ENCODE measurements at places on chromosomes 5 and 9. TPM values are rescaled to one million over a fixed set of nuclear protein-coding genes. Genes with fewer than 3 reads are reported as not detected.

TSSK1B gene
- not detected for total RNA-seq

TMEM215 gene
- total RNA-seq: not detected

IQGAP2 gene
- 25.5 TPM for total RNA-seq

OR1L4 gene
- total RNA-seq: not detected

FRRS1L gene
- 0.47 TPM for total RNA-seq

GRCh38 chr5:79357398-79357797 lies 121.5 kb downstream of the JMY start:
- no peaks in the 10 kb centered on the region for H3K36me3 ChIP-seq
- H3K4me3 ChIP-seq: no peak overlapping the region
- DNase-seq: peak; percentile 5
- H3K27ac ChIP-seq: no peak overlapping the region
- no peaks in the 10 kb centered on the region for H3K27me3 ChIP-seq
- no peaks in the 10 kb centered on the region for H3K4me1 ChIP-seq

DNA sequence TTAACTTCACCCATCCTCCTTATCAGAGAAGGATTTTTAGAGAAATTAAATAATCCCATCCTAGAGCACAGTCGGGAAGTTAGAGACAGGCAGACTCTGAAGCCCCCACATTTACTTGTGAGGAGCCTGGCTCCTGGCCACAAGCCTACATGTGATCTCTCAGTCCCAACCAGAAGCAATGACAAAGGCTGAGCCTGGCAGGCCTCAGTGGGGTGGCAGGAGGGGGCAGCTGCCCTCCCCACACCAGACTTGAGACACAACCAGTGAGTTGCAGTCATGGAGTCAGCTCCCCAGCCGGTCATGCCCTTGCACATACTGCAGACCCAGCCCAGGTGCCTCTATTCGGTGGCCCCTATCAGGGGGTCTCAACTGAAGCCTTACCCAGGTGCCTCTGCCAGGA lies 11.0 kb downstream of the NAIF1 start:
- H3K27ac ChIP-seq: peak overlapping the region; percentile 49
- H3K27me3 ChIP-seq: no peaks in the 10 kb centered on the region
- no peak overlapping the region for H3K4me3 ChIP-seq
- no peaks in the 10 kb centered on the region for H3K36me3 ChIP-seq
- no peak for DNase-seq
- peaks cover 23% of the 10 kb centered on the region for H3K4me1 ChIP-seq

DNA sequence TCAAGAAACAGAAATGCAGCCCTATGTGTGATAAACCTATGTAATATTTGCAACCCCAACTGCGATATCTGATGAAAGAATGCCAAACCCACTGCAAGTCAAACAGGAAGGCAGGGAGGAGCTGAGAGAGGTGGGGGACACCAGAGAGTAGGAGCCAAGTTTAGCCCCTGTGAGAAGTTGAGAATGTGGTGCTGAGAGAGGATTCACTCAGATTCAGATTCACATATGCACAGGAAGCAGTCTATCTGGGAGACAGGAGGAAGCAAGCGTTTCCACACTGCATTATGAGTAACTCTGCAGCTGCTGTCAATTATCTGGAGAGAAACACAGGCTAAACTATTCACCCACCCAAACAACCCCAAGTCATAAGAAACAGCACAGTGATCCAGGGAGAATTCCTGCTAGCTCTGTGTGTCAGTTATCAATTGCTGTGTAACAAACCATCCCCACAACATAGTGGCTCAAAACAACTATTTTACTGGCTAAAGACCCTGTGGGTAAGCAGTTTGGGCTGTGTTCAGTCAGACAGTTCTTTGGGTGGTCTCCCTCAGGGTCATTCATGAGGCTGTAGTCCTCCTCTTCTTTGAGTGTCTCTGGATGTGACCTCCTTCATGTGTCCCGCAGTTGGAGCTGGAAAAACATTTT lies 161.9 kb upstream of the RAI14 start:
- no peaks in the 10 kb centered on the region for H3K27me3 ChIP-seq
- no peaks in the 10 kb centered on the region for H3K36me3 ChIP-seq
- peaks cover 10% of the 10 kb centered on the region for H3K4me1 ChIP-seq
- no peak overlapping the region for H3K27ac ChIP-seq
- no peak for DNase-seq

- no peak overlapping the region for H3K27ac ChIP-seq
- H3K4me1 ChIP-seq: peaks cover 18% of the 10 kb centered on the region
- H3K36me3 ChIP-seq: no peaks in the 10 kb centered on the region
- DNase-seq: no peak
These were observed 3.2 kb upstream of the TMEM245 start for GRCh38 chr9:109122726-109123621.

- DNase-seq: no peak
- H3K4me3 ChIP-seq: no peak overlapping the region
- H3K27me3 ChIP-seq: no peaks in the 10 kb centered on the region
- no peaks in the 10 kb centered on the region for H3K36me3 ChIP-seq
- no peak overlapping the region for H3K27ac ChIP-seq
- no peaks in the 10 kb centered on the region for H3K4me1 ChIP-seq
These were observed 19.1 kb downstream of the STX17 start for GRCh38 chr9:99925541-99925940.

GRCh38 chr9:81397481-81398381 lies 291.6 kb downstream of the TLE1 start:
- DNase-seq: no peak
- no peaks in the 10 kb centered on the region for H3K36me3 ChIP-seq
- no peak overlapping the region for H3K4me3 ChIP-seq
- H3K27me3 ChIP-seq: no peaks in the 10 kb centered on the region
- no peak overlapping the region for H3K27ac ChIP-seq

DNA sequence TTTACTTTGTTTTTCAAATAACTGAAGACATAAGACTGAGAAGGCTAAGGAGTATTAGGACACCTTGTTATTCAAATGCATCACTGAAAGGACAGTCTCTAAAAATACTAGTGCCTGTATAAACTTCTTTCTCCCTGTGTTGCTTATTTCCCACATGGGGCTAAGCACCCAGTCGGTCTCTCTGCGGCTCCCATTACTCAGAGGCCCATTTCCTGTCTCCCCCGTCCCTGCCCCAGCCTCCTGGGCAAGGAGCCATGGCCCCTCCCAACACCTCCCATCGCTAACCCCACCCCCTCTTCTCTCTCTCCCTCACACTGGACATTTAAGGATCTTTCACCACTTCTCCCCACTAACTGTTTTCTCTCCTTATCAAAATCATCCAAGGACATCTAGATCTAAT lies 81.9 kb downstream of the EBF1 start:
- peaks cover 14% of the 10 kb centered on the region for H3K27me3 ChIP-seq
- H3K4me3 ChIP-seq: no peak overlapping the region
- DNase-seq: peak; percentile 72
- no peaks in the 10 kb centered on the region for H3K4me1 ChIP-seq
- no peaks in the 10 kb centered on the region for H3K36me3 ChIP-seq
- no peak overlapping the region for H3K27ac ChIP-seq

GRCh38 chr9:10562581-10563343 lies 50.0 kb downstream of the PTPRD start:
- H3K36me3 ChIP-seq: no peaks in the 10 kb centered on the region
- no peak for DNase-seq
- no peak overlapping the region for H3K27ac ChIP-seq
- no peaks in the 10 kb centered on the region for H3K4me1 ChIP-seq
- no peak overlapping the region for H3K4me3 ChIP-seq
- H3K27me3 ChIP-seq: no peaks in the 10 kb centered on the region

- H3K4me3 ChIP-seq: no peak overlapping the region
- DNase-seq: no peak
- H3K36me3 ChIP-seq: no peaks in the 10 kb centered on the region
- H3K27ac ChIP-seq: no peak overlapping the region
- no peaks in the 10 kb centered on the region for H3K27me3 ChIP-seq
- H3K4me1 ChIP-seq: peaks cover 12% of the 10 kb centered on the region
These were observed 5.4 kb downstream of the IGIP start for GRCh38 chr5:140130949-140131733.

DNA sequence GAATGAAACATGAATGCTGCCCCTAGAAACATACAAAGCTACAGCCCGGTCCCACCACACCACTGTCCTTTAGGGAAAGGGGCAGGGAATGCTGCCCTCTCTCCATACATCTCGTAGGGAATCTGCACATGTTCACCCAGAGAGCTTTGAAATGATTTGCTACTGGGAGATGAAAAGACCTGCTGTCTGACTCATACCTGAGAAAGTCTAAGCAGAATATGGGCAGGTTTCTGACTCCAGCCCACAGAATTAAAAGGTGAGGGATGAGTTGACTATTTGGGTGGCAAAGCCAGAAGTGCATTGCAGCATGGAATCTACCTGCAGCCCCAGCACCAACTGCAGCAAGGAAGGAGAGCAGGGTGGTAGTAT lies 297.9 kb downstream of the TLE1 start:
- H3K4me3 ChIP-seq: no peak overlapping the region
- no peaks in the 10 kb centered on the region for H3K27me3 ChIP-seq
- no peak for DNase-seq

DNA sequence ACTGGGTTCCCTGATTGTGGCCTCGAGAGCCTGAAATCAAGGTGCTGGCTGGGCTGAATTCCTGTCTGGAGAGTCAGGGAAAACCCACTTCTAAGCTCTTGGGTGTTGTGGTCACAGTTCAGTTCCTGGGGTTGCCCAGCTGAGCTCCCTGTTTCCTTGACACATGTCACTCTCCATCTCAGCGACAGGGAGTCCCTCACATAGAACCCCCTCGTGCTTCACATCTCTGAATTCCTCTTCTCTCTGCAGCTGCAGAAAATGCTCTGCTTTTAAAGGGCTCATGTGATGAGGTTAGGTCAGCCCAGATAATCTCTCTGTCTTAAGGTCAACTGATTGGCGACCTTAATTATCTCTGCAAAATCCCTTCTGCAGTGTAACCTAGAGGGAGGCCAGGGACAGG lies 53.5 kb upstream of the NFIL3 start:
- H3K4me3 ChIP-seq: no peak overlapping the region
- no peak overlapping the region for H3K27ac ChIP-seq
- H3K27me3 ChIP-seq: no peaks in the 10 kb centered on the region
- H3K36me3 ChIP-seq: no peaks in the 10 kb centered on the region

GRCh38 chr5:8879248-8879647 lies 666.6 kb downstream of the SEMA5A start:
- no peaks in the 10 kb centered on the region for H3K4me1 ChIP-seq
- no peak overlapping the region for H3K4me3 ChIP-seq
- no peak for DNase-seq
